ENCODE measurements at places on chromosomes 6 and 20. TPM values are rescaled to one million over a fixed set of nuclear protein-coding genes. Genes with fewer than 3 reads are reported as not detected.

Gene ARHGAP40
- not detected for total RNA-seq

Gene CST3
- 164 TPM for total RNA-seq

Gene CALHM5
- total RNA-seq: 8.4 TPM

Gene MEP1A
- not detected for total RNA-seq

Gene OR5V1
- not detected for total RNA-seq

Data from bronchial smooth muscle cell (primary cell).